Progenitor cell of endocrine pancreas (in vitro differentiated cells): ENCODE measurements at places on chromosomes 3 and 15.

- DNase-seq: no peak
Measured at GRCh38 chr15:56934269-56934668, 15.8 kb downstream of the TCF12 start.

GRCh38 chr3:152688313-152688712, 146.6 kb upstream of the P2RY1 start:
- no peak for DNase-seq

GRCh38 chr15:57540736-57541135, 51.0 kb upstream of the MYZAP start:
- DNase-seq: no peak

DNA sequence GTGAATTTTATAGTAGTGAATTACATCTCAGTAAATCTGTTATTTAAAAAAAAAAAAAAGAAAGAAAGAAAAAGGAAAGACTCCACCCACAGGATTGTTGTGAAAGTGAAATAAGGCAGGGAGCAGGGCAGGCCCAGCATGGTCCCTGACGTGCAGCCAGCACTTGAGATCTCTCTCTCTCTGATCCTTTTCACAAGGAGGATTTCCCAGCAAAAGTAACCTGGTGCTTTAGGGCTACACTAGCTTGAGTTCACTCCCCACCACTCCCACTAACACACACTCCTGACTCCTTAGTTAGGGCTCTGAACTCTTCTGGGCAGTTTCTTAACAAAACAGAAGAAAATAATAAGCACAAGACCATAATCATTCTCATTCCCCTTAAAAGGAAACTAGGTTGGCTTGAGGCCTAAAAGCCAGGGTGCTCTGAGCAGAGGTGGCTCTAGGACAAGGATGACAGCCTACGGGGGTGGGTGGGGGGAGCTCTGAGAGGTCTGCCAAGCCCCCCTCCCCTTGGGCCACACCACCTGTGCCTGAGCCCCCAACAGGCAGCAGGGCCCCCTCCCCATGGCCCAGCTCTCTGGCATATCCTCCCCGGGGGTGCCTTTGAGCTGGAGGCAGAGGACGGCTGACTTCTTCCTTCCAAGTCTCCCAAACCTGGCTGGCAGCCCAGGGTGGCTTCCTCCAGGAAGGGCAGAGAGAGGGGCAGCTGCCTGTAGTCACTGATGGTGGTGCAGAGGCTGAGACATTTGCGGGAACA, 856 bp downstream of the TMEM40 start:
- no peak for DNase-seq

GRCh38 chr3:15050405-15051092, 14.6 kb downstream of the MRPS25 start:
- no peak for DNase-seq

- no peak for DNase-seq
Measured at GRCh38 chr15:63999177-63999576, 47.1 kb downstream of the DAPK2 start.

- no peak for DNase-seq
Measured at GRCh38 chr15:70275461-70276138, 177.9 kb upstream of the TLE3 start.

DNA sequence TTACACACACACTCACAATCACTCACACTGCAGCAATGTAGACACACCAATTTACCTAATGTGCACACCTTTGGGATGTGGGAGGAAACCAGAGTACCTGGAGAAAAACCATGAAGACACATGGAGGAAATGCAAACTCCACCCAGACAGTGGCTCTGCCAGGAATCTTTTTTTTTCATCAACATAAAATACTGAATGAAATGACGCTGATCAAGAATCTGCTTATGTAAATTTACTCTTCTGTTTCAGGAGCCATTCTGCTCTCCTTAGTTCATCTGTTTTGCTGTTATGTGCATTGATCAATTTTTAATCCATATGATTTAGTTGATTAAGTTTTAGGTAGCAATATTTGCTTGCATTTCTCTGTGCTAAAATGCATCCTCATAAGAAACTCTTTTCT, 414.2 kb upstream of the CCDC54 start:
- DNase-seq: no peak

- no peak for DNase-seq
Measured at GRCh38 chr3:118573912-118574311, 460.7 kb downstream of the IGSF11 start.

DNA sequence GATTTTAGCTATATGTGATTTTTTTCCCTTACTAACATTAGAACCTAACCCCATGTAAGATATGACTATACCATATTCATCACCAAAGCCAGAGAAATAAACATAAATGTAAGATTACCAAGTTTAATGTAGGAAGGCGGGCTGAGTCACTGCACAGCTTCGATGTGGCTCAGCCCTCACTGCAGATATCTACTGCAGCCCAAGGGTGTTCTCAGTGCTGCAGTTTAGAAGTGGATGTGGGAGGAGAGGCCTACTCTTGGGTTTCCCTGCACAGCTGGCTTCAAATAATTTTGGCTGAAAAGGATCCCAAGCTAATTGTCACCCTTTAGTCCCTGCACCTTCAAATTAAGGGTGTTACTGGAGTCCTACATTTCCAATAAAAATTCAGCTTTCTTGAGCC, 9.3 kb downstream of the ARPP19 start:
- no peak for DNase-seq

GRCh38 chr3:49785565-49786356, 581 bp downstream of the IP6K1 start:
- DNase-seq: peak; percentile 25

- DNase-seq: no peak
Measured at GRCh38 chr3:35690271-35690670, 50.9 kb downstream of the ARPP21 start.

- DNase-seq: no peak
Measured at GRCh38 chr3:108106031-108106430, 15.2 kb upstream of the CD47 start.

DNA sequence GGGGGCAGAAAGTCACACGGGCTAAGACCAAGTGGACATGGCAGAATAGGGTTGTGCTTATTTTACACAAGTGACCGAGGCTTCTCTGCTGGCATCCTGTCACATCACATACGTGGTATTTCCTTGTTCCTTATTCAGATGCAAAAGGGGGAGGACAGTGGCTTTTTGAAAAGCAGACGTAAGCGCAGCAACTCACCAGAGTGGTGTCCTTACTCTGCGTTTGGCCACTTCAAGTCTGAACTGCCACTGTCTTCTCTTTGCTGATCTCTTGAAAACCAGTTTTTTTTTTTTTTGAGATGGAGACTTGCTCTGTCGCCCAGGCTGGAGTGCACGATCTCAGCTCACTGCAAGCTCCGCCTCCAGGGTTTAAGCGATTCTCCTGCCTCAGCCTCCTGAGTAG, 113.2 kb downstream of the SOX2 start:
- DNase-seq: no peak

DNA sequence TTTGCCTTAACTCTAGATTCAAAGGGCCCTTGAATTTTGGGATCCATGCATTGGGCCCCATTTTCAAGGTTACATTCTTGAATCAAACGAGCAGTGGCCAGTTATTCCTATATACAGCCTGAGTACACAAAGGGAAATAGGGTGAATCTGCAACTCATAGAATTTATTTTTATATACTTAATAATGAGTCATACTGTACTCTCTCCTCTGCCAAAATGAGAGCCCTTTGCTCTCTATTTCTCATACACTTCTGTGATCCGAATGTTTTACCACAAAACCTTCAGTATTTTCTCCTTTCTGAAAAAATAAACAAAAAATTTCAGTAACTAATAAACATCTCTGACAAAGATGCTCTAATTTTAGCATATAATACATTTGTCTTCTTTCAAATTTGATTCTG, 116.7 kb downstream of the SERPINI1 start:
- DNase-seq: no peak

GRCh38 chr3:135232226-135232625, 437.2 kb downstream of the EPHB1 start:
- DNase-seq: no peak

DNA sequence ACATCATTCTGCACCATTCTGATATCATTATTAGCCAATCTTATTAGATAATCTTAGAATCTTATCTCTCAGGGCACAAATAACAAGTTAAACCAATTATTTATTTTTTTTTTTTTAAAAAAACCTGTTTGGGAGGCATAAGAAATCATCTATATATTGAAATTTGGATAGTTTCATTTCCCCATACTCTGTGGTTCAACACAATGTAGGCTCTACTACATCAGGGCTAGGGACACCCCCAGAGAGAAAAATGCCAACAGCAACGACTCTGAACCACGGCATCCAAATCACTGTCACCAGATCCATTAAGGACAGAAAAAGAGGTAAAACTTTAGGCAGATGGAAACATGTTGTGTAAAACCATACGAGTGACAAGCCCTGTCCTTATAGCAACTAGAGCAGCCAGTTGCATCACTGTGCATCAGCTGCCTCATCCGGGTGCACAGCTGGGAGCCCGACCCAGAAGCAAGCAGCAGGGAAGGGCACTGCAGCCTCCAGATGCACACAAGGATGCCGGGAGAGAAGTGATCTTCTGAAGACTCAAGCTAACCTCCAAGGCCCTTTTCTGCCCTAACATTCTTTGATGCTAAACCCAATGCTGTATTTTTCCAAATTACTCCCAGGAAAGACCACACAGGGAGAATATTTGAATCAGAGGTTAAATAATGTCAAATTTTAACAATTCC, 381.1 kb downstream of the CTNNB1 start:
- DNase-seq: no peak

- DNase-seq: peak; percentile 5
Measured at GRCh38 chr3:126546013-126546412, 12.7 kb downstream of the C3orf22 start.

- no peak for DNase-seq
Measured at GRCh38 chr3:243356-243725, 46.8 kb downstream of the CHL1 start.

DNA sequence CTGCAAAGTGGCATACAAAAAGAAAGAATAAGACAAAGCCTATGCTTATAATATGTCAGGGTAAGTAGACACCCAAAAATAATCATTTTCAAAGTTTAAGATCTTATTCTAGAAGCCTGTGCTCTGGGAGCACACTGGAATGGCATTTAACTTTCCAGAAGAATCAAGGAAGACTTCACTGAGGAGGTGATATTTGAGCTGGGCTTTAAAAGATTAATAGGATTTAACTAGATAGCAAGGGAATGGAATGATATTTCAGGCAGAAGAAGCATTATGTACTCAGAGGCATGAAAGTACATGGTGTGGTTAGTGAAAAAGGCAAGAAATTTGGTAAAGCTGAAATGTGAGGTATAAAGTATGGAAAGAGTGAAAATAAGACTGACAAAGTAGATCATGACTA, 106.8 kb downstream of the ZBTB20 start:
- no peak for DNase-seq

- DNase-seq: no peak
Measured at GRCh38 chr3:197305854-197306253, 7.4 kb upstream of the DLG1 start.

- no peak for DNase-seq
Measured at GRCh38 chr3:183513046-183513706, 42.3 kb downstream of the KLHL6 start.

GRCh38 chr3:50807266-50807665, 132.5 kb downstream of the DOCK3 start:
- DNase-seq: no peak

GRCh38 chr15:35444557-35445204, 101.3 kb downstream of the DPH6 start:
- no peak for DNase-seq

GRCh38 chr3:31724651-31725050, 191.9 kb downstream of the STT3B start:
- no peak for DNase-seq

- DNase-seq: peak; percentile 59
Measured at GRCh38 chr3:38521391-38521987, 25.3 kb downstream of the EXOG start.

- no peak for DNase-seq
Measured at GRCh38 chr3:69866988-69867720, 127.9 kb downstream of the MITF start.

GRCh38 chr3:136327671-136328070, 77.5 kb downstream of the PCCB start:
- no peak for DNase-seq

DNA sequence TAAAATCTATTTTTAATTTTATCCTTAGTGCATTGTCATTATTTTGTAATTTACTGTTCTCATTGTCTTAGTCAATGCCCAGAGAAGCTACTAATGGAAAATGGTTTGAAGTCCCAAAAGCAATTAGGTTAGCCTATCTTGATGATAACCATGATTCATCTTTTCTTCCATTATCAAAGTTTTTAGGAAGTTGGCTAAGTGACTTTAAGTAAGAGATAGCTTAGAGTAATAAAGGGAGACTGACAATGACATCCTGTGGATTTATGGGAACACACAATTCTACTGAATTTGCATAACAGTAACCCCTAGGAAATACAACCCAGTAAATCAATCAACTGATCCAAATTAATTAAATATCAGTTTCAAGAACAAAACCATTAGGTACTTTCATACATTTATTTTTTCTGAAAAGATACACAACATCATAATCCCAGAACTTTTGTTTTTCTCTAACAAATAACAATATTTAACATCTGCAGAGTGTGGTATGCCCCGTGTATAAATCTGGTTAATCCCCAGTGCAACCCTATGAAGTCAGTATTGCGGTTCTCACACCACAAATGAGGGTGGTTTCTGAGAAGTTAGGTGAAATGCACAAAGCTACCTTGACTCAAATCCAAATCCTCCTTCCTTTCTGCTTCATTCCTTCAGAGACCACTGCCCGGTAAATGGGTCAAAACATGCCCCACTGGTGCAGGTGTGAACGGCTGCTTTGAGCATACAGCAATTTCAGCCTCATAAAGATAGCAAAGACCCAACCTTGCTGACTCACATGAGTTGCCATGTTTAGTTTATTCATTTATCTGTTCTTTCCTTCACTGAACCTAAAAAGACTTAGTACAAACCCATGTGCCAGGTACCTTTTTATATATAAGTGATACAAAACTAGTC, 202.1 kb downstream of the TBL1XR1 start:
- no peak for DNase-seq

DNA sequence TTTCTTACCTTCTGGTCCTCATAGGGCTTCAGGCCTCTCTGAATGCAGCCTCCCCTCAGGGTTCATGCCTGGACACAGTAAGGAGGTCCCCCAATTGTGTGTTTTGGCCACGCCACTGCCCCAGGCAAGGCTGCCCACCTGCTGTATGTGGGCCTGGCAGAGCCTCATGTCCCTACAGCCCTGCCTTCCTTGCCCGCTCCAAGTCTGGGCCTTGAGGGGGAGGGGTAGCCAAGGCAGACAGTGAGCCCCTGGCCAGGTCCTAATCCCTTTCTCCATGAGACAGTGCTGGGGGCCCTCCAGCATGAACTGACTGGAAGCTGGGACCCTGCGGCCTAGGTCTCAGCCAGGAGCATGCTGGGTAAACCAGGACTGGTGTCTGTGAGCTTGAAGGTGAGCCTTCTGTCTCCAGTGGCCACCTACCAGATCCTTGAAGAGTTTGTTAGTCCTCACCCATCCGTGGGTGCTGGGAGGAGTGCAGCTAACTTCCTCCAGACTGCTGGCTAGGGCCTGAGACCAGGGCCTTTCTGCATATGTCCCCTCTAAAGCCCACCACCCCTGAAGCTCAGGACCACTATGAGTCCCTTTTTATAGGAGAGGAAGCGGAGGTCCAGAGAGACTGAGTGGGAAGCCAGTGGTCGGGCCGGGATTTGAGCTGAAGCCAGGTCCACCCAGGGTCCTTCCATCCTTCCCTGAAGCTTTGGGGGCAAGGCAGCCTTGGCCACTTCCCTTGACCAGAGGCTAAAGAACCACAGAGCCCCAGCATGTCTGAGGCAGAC, 8.7 kb downstream of the ZBTB47 start:
- DNase-seq: no peak
